Activated CD8-positive, alpha-beta memory T cell treated with anti-CD3 and anti-CD28 coated beads for 1 hour (primary cell): ENCODE measurements at places on chromosomes 3 and 15.

GRCh38 chr3:187019542-187020072, 89.3 kb downstream of the ST6GAL1 start:
- DNase-seq = no peak

GRCh38 chr15:88909956-88910831, 3.0 kb downstream of the MFGE8 start:
- no peak for DNase-seq

DNA sequence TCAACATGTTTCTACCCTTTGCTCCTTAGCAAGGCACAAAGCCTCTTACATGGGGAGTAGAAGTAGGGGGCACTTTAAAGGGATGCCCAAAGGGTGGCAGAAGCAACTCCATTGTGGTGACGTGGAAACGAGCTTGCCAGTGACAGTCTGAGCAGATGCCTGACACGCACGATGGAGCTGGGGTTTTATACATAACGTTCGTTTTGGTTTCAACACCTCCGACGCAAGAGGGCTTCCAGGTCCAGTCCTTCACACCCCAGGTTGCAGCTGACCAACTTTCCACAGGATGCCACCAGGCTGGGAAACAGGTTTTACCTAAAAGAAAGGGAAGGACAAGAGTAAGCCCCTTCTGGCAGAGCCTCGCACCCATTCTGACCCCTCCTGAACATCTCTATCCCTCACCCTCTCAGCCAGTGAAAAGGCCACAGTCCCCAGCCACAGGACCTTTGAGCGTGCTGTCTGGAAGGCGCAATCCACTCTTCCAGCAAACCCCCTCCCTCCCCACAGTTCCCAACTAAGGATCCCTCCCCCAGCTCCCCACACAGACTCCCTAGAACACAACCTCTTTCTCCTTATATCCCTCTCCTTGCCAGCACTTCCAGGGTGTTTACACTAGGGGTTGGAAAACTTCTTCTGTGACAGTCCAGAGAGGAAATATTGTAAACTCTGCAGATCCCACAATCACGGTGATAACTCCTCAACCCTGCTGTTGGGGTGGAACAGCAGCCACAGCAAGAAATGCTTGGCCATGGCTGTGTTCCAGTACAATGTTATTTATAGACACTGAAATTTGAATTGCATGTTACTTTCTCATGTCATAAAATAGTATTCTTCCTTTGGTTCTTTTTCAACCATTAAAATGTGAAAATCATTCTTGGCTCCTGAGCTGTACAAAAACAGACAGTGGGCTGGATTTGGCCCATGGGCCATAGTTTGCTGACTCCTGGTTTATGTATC, 36.2 kb downstream of the FAM174B start:
- no peak for DNase-seq

DNA sequence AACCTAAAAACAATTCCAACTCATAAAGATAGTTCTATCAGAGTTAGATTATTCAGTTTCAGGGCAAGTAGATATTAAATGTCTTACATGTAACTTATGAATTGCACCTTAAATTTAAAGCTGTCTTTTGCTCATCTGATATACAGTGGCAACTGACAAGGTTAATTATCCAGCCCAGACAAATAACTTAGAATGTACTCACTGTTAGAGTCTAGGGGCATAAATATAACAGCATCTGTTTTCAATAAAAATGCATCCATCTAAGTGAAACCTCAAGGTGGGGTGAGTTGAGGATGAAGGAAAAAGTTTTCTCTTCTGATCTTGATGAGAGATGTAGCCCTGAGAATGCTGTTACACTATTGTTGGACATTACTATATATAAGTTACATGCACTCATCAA, 112.6 kb downstream of the FBN1 start:
- DNase-seq = no peak

DNA sequence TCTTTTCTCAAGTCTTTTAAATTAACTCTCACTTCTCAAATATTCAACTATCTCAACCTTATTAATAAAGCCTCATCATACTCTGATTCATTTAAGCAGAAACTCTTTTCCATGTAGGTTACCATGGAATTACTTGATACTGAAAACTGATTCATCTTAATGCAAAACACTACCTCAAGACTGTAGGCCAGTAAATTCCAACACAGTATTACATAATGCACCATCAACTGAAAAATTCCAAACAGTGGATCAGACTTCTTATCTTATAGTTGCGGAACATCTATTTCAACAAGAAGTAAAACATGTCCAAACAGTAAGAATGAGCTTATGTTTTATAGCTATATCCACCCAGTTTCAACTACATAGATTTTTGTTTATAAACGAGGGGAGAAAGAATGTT, 124.5 kb downstream of the PEAK1 start:
- no peak for DNase-seq

DNA sequence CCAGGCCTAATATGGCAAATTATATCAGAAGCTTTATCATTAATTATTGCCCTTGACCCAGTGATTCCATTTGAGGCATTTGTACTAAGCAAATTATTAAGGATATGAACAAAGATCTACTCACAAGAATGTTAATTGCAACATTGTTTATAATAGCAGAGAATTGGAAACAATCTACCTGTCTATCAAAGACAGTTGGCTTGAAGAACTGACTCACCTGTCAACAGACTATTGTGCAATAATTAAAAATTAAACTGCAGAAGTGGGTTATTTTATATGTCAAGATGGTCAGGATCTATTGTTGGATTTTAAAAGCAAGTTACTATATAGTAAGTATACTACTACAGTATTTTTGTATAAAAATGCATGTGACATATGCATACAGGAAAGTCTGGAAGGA, 6.7 kb upstream of the FETUB start:
- no peak for DNase-seq

DNA sequence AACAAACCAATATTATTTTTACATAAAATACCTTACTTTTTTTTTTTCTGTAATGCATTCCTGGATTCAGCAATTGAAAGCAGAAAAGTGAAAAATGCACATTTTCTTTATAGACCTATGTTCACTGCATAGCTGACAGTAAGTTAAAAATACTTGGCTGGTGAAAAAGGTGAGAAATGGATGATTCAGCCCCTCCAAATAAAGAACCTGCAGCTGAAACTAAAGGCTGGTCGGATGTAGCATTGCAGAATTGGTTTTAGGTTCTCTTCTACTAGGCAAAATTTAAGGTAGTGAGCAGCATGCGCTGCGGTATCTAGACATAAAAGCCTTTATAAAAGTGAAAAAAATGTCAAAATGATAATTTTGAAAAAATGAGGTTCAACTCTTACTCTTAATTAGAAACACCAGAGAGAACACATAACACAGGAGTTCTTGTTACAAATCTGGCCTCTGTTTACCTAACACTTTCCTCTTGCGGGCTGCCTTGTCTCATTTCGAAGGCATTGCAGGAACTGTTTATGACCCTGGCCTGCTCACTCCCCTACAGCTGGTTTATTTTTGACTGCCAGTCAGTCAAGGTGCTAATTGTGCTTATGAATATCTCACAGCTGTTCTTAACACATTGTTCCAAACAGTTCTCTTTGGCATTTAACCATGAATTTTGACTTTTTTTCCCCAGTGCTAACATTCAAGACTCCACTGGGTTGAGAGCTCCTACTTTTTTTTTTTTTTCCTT, 455.4 kb upstream of the TBL1XR1 start:
- DNase-seq = no peak

- no peak for DNase-seq
Measured at GRCh38 chr3:154130540-154130939, 9.3 kb downstream of the ARHGEF26 start.

DNA sequence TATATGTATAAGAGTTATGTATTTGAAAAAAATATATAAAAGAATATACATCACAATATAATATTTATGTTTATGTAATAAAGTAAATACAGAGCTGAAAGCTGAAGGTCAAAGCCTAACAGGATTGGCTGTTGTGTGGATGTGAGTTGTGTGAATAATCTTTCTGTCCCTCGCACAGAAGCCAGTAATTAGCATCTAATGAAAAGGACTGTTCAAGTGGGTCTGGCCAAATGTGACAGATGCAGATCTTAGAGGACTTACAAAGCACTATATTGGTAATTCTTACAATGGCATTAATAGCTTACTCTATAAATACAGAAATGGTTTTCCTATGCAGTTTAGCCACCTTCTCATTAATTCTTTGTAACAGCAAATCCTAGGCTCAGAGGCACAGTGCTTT, 2.4 kb downstream of the MKRN3 start:
- no peak for DNase-seq

DNA sequence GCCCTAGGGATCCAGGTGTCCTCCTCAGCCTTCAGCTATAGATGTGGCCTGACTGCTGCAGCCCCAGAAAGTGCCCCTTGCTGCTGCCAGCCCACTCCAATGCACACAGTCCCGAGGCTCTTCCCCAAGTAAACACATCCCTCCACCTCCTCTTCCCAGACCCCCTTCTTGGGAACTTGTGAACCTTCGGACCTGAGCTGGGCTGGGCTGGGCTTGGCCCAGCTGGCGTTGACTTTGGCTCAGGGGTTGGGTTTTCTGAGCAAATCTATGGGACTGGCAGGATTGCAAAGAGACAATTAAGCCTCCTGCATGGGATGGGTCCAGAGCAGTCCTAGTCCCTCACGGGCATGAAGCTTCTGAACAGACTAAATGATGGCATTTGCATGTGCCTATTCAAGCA, 14.7 kb downstream of the VIPR1 start:
- no peak for DNase-seq

DNA sequence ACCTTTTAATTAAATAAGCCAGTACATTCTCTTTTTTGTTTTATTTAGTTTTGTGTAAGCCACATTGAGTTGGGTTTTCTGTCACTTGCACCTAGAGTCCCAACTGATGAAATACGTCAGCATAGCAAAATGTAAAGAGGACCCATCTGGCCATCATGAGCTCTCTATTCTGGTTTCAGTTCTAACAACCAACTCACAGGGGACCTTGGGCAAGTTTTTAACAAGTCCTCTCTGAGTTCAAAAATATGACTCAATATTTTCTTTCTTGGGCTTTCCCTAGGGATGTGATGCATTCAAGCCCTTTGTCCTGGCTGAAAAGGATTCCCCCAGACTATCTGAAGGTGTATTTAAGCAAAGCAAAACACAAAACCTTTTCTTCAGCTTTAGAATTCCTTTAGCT, 32.9 kb downstream of the PLCH1 start:
- no peak for DNase-seq

DNA sequence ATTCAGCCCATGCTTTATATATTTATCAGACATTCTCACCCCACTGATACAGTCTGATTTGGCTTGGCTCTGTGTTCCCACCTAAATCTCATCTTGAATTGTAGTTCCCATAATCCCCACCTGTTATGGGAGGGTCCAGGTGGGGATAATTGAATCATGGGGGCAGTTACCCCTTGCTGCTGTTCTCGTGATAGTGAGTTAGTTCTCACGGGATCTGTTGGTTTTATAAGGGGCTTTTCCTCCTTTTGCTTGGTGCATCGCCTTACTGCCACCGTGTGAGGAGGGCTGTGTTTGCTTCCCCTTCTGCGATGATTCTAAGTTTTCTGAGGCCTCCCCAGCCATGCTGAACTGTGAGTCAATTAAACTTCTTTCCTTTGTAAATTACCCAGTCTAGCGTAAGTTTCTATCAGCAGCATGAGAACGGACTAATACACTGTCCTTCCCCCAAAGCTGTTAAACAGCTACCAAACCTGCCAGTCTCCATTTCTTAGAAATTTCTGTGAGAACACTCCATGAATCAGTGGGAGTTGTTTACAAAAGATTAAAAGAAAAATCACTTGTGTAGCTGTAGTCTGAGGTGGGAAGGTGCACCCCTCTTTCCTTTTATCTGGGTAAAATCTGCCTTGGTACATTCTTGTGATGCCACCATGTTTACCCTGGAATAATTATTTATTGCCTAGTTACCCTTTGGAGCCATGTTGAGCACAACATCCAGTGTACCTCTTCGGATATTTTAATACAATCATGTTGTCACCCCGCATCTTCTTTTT, 160.5 kb downstream of the THSD4 start:
- no peak for DNase-seq

DNA sequence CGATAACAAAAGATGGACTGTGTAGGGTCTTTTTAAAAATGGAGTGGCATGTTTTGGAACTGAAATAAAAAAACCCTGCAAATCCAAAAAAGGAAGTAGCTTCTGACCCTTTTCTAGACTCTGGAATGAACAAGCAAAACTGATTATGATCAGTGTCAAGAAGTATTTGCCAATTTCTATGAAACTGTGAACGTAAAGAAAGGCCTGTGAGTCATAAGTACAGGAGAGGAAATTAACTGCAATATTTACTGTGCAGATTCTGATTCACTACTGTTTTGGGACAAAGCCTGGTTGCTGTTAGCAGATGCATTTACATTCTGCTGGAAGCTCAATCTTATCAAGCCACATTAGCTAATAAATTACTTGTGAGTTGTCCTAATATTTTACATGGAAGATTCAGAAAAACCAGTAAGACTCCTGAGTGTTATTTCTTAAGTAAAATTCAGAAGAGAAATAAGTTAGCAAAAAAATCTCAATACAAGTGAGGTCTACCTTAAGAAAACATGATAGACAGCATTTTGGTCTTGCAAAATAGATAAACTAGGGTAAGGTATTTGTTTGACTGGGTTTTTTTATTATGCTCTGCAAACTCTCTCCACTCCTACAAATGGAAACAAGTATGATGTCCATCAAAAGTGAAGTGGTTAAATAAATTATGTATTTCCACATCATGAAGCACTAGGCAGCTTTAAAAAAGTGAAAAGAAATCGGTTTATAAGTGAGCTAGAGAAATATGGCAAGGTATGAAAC, 90.2 kb upstream of the LMOD3 start:
- DNase-seq = no peak

DNA sequence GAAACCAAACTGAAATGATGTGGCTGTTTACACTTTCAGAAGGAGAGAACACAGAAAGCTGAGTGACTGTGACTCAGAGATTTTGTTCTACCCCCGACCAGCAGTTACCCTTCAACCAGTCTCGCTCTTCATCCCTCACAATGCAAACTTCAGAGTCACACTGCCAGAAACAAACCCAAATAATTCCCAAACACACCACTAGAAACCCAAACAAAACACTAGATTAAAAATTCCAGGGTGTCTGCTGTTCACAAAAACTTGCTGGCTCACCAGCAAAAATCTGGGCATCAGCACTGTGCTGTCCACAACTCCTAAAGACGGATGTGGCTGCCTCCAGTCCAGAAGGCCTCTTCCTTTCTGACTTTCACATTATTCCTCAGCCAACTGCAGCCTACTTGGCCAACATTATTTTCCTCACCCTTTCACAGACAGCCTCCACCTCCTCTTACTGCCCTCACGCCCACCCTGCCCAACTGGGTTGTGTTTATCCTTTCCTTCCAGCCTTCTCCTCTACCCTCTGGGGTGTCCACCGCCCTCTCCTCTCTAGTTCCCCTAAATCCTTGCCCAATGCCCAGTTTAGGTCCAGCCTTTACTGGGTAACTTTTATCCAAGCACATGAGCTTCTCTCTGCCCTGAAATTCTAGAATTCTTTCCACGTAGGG, 71.4 kb downstream of the MECOM start:
- no peak for DNase-seq
